ENCODE measurements at places on chromosomes 6 and 20.

DNA sequence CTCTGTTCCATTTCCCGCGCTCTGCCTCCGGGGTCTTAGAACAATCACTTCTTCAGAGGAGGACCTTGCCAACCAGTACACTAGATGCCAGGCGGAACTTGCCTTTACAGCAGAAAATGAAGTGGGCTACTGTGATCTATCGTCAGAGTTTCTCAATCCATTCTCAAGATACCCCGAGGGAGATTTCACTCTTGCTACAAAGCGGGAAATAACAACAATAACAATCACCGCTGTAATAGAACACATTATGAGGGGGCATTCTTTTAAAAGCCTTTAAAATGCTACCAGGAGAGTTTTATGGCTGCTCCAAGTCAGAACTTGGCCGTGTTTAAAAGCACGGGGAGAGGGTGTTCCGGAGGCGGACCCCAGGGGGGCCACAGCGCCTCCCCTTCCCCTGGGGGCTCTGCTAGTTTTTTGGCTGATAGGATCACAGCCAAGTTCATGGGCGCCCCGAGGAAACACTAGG, 617.0 kb upstream of the AGPAT4 start:
- no peak for DNase-seq

- DNase-seq, result no peak
Observed at GRCh38 chr6:27840572-27840971, 71.6 kb downstream of the OR2B2 start.

- DNase-seq, result no peak
Observed at GRCh38 chr6:137358273-137358672, 135.9 kb downstream of the OLIG3 start.

DNA sequence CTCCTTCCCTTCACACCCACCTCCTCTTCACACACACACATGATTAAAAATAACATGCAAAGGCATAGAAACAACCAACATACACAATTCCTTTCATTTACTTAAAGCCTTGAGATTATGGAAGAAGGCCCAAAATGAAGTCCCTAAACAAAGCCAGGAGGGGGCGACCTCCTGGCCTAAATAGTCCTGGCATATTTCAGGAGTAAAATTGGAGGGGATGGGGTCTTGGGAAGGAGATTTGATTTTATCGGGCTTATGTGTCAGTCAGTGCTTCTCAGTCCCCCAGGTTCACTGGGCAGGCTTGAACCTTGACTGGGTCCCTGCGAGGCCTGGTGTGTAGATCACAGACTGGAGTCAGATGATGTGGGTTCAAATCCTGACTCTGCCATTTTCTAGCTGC, 266.4 kb downstream of the SAMD5 start:
- peak; percentile 5 for DNase-seq

GRCh38 chr6:80519811-80520594, 413.5 kb downstream of the BCKDHB start:
- no peak for DNase-seq

- DNase-seq, result no peak
Observed at GRCh38 chr20:55253781-55254180, 751.5 kb downstream of the CBLN4 start.

DNA sequence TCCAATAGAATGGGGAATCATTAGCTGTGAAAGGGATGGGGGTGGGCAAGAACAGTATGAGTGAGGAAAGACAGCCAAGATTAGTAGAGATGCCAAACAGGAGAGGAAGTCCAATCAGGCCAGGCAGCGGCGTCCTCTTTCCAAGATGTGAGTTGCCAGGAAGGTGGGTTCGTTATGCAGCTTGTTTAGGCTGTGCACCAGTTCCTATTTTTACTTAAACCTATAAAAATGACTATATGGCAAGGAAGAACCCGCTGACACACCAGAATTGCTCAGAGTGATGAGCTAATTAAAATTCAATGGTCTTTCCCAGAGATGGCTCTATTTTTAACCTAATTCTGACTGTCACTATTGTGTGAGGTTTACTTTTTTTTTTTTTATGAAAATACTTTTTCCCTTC, 88.2 kb downstream of the SLC22A23 start:
- no peak for DNase-seq

- DNase-seq, result no peak
Observed at GRCh38 chr6:106626485-106626884, 2.8 kb downstream of the RTN4IP1 start.

GRCh38 chr20:62829231-62830230, 12.7 kb downstream of the COL9A3 start:
- no peak for DNase-seq

DNA sequence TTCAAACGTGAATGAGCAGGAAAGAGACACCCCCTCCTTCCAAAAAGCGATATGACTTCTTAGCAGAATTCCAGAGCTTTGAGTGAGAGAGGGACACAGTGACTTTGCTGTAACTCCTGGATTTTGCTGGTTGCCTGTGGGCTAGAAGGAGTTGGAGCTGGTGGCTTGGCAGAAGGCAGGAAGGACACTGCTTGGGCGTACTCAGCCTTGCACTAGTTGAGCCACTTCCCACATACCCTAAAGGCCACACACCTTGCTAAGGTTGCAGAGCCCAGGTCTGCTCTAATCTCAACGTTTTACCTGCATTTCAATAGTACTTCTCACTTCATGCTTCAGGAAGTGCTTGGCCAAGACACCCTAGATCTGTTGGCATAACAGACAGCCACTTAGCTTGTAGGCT, 30.6 kb downstream of the RAB22A start:
- no peak for DNase-seq

- no peak for DNase-seq
Observed at GRCh38 chr6:351867-352289, 39.7 kb upstream of the IRF4 start.

- DNase-seq, result no peak
Observed at GRCh38 chr6:43951756-43952675, 175.2 kb downstream of the MRPL14 start.

DNA sequence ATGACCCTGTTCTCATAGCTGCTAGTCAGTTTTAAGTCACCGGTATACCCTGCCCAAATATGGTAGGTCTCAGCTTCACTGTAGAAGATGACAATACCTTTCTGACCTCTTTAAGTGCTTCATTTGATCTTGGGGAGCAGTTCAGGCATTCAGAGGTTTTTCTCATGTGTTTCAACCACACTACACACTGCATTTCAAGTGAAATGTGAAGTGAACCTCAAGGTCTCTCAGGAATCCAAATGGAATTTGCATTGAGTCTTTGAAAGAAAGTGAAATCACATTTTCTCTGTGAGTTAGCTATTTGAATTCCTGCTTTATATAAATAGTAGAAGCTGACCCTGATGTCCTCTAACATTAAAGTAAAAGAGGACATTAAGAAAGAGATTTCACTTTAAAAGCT, 461.6 kb downstream of the ADGRB3 start:
- no peak for DNase-seq

DNA sequence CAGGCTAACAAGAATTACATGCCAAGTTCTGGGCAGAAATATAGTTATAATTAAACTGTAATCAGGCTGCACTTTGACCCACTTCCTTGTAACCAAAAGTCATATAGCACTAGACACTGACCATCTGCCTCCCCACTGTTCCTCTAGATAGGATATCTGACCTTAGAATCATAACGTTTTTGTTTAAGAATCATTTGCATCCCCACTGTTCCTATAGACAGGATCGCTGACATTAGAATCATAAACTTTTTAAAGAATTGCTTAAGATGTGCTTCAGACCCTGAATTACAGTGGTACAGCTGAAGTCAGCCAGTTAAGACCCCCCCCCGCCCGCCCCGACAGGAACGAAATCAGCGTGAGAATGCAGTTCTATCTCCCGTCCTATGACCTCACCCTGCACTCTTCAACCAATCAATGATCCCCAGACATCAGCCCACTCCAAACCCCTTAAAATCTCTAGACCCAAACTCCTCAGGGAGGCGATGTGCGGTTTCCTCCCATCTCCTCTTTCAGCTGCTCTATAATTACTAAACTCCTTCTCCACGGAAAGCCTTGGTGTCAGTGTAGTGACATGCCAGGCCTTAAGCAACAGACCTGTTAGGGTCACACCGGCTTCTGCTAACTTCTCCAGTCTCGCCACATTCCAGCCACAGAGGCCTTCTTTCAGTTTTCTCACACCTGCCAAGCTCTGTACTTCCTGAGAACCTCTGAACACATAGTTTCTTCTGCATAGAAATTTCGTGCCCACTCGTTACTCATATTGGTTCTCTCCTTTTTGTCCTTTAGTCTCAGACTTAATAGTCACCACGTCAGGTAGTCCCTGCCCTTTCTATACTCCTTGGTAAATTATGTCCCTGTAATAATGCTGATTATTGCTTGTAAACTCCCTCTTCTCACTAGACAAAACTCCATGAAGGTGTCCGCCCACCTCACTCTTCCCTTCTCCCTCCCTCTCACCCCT, 93.5 kb downstream of the DTNBP1 start:
- DNase-seq, result no peak

DNA sequence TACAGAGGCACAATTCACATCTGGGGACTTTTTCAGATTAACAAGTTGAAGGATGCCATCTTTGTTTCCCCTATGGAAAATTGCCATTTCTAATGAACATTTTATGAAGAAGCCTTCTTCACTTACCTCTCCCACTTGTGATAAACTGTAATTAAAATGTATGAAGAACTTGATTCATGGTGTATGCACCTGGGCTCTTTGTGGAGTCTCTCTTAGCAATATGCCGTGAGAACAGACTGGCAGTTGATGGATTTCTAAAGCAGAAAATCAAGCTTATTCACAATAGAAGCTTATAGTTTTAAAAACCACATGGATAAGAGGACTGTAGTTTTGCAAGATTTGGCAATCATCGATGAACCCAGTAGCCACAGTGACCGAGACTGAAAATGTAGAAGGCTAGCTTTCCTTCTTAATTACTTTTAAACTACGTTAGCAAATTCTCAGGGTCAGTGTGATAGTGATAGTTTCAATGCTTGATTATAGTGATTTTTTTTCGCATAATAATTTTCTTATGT, 270.6 kb downstream of the PRL start:
- DNase-seq, result no peak

- no peak for DNase-seq
Observed at GRCh38 chr20:37453288-37453687, 67.8 kb upstream of the NNAT start.

- DNase-seq, result no peak
Observed at GRCh38 chr6:140036196-140036595, 661.7 kb upstream of the CITED2 start.

GRCh38 chr6:136788069-136788902, 4.0 kb downstream of the MAP3K5 start:
- DNase-seq, result no peak

GRCh38 chr6:33620158-33620855, 815 bp upstream of the ITPR3 start:
- DNase-seq, result no peak

DNA sequence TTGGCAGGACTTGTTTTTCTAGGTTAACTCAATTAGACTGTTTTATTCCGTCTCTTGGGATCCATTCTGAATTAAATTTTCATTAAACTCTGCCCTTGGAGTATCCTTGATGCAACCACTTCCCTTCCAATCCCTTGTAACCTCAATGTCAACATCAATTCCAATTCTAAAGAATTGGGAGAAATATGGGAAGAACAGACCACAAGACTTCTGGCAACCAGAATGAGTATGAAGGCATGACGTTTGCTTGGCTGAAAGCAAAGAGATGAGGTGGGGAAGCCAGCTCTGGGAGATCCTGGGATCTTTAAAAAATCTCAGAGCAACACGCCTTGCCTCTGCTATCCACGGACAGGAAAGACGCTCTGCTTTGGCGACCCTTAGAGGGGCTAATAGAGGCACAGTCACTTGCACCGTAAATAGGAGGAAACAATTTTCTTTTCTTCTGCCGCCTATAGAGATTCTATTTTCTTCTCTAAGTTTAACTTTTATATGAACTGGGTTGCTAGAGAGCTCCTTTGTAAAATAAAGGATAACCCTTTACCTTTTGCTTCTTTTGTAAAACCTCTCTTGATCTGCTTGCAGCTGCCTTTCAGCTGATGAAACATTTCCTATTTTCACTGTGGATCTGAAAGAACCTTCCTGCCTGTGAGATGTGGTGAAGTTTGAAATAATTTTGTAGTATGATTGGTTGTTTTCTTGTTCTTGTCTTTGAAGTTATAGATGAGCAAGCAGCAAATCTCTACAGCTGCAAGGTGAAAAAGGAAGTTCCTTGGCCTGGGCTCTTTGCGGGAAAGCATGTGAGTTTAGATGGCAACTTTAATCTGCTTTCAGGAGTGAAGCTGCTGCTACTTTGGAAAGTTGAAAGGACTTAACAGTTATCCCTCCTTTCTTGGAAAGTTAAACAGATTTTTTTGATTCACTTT, at the start of gene ASIP:
Gene ASIP, plus strand, starts transcription at position 731 of the 923 bp plus-strand sequence. CDS start 18,952 bp downstream, outside the sequence.
- DNase-seq, result no peak

DNA sequence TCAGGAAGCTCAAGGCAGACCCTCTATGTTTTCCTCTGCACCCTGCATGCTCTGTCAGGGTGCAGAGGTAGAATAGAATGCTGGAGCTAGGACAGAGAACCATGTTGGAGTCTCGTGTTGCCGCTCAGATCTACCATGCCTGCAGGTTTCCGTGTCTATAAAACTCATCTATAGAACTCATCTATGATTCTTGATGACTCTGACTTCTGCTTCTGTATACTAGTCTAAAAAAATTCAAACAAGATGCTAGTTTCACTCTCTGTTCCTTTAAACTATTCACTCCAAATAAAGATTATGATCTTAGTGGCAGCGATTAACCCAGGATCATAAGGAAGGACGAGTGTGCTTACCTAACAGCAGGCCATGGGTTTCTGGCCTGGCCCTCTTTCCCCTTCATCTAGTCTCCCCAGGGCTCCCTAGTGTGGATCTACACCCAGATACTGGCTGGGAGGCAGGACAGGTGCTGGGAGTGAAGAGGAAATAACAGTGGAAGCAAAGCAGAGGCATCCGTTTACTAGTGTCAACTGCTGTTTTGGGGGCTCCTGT, 162.7 kb upstream of the SUPT3H start:
- DNase-seq, result no peak

GRCh38 chr6:13071550-13072345, 256.6 kb downstream of the TBC1D7 start:
- DNase-seq, result no peak

- no peak for DNase-seq
Observed at GRCh38 chr20:10065154-10065833, 30.5 kb downstream of the ANKEF1 start.

DNA sequence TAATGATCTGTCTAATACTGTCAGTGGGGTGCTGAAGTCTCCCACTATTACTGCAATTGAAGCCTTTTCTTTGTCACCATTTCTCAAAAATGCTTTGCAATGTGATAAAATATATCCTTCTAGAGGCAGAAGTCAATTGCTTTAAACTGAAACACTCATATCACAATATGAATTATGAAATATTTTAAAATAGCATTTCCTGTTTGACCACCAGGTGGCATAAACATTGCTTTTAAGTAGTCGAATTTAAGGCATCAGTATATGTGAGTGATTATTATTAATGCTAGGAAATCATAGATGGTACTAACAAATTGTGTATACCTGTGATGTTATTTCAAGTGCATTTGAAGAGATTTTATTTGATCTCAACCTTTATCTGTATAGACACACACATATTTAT, 87.5 kb downstream of the MEI4 start:
- no peak for DNase-seq

- DNase-seq, result no peak
Observed at GRCh38 chr6:128271011-128271410, 249.4 kb downstream of the PTPRK start.

GRCh38 chr6:13924146-13924948, 405 bp upstream of the RNF182 start:
- DNase-seq, result peak; percentile 39

Data from iPS DF 6.9 (cell line).